ENCODE measurements at places on chromosomes 16 and 17.

DNA sequence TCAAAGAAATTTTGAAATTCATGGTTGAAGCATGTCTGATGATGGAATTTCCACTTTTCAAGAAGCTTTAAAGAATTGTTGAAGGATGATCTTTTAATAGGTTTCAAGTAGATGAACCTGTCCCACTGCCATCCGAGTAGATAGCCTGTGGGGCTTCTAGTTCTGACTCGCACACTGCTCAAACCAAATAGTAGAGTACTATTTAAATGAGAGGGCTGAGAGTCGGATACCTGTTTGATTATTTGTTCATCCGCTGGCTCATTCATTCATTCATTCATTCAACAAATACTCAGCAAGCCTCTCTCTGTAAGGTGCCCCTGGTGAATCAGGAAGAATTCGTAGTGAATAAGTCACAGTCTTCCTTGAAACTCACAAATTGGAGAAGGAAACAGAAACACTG lies 108.2 kb upstream of the IRX5 start:
- DNase-seq, result no peak

- no peak for DNase-seq
These were observed 19.2 kb downstream of the TMEM114 start for GRCh38 chr16:8571061-8571596.

DNA sequence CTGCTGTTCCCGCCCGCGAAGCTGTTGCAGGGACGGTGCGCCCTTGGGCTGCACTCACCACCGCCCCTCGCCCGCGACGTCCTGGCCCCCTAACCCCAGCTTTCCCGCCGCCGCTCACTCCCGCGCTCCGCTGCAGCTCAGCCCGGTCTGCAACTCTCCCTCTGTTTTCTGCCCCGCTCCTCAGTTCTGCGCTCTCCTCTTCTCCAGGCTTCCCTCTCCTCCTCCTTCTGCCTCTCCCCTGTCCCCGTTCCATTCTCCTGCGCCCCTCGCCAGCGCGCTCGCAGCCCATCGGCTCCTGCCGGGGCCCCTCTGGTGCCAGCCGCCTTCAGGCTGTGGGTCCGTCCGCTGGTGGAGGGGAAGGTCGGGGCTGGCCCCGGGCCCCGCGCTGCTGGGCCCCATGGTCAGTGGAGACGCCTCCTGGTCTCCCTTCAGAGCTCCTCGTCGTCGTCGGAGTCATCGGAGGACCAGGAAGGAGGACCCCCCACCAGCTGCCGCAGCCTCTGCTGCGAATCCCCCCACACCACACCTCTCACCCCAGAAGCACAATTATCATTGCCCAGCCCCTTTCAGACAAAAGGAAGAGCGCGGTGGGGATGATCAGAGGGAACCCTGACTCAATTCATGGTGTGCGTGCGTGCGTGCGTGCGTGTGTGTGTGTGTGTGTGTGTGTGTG lies 223.2 kb upstream of the FOXF1 start:
- DNase-seq, result no peak

DNA sequence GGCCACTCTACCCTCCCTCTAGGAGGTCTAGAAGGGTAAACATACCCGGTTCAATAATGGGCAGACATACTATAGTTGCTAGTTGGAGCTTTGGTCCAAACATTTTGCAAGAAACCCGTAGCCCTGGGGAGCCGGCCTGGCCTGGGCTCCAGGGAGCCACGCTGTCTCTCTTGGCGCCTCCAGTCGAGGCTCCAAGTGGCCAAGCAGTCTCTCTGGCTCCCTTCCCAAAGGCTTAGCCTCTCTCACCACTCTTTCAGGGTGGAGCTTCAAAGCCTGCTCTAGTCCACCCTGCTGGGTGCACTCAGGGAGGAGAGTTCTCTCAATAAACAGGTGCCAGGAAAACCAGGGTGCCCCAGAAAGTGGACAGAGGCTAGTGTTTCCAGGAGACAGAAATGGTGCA lies 32.2 kb downstream of the RCVRN start:
- no peak for DNase-seq

GRCh38 chr16:85438981-85439685 lies 174.0 kb upstream of the GSE1 start:
- DNase-seq, result no peak

DNA sequence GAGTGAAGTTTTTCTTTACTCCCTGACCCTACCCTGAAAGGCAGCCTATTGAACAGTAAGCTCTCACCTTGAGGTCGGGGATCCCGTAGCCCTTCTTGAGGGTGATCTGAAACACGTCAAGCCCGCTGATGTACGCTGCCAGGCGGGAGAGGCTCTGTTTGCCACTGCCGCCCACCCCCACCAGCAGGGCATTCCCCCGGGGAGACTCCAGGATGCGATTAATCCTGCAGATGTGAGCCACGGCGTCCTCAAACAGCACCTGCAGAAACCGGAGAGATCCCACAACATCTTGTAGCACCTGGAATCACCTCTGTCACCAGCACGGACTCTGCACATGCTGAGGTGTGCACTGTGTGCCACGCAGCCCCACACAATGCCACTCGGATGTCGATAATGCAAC lies 96.8 kb downstream of the PGS1 start:
- no peak for DNase-seq

DNA sequence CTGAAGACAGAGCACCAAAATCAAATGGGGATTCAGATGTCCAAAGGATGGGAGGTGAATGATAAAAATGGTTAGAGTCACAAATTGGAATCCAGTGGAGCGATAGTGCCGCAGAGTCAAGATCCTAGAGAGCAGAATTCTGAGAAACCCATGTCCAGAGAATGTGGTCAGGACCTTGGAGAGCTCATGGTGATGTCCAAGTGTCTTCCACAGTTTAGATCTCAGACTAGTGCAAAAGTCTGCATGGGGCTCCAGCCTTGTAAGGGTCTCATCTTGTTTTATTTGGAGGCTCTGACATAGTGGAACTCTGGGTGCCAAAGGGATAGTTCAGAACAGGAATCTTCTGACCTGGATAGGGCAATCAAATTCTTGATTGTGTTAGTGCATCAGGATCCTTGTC lies 245.9 kb upstream of the HSBP1 start:
- no peak for DNase-seq

DNA sequence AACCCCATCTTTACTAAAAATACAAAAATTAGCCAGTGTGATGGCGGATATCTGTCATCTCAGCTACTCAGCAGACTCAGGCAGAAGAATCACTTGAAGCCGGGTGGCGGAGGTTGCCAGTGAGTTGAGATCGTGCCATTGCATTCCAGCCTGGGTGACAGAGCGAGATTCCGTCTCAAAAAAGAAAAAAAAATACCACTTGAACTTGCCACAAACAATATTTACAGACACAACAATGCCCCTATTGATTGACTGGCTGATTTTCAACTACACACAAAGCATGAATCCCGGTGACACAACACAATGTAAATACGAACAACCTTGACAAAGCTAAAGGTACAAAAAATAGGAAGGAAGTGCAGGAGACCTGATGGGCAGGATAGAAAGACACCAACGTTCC lies 49.3 kb downstream of the NXN start:
- no peak for DNase-seq

DNA sequence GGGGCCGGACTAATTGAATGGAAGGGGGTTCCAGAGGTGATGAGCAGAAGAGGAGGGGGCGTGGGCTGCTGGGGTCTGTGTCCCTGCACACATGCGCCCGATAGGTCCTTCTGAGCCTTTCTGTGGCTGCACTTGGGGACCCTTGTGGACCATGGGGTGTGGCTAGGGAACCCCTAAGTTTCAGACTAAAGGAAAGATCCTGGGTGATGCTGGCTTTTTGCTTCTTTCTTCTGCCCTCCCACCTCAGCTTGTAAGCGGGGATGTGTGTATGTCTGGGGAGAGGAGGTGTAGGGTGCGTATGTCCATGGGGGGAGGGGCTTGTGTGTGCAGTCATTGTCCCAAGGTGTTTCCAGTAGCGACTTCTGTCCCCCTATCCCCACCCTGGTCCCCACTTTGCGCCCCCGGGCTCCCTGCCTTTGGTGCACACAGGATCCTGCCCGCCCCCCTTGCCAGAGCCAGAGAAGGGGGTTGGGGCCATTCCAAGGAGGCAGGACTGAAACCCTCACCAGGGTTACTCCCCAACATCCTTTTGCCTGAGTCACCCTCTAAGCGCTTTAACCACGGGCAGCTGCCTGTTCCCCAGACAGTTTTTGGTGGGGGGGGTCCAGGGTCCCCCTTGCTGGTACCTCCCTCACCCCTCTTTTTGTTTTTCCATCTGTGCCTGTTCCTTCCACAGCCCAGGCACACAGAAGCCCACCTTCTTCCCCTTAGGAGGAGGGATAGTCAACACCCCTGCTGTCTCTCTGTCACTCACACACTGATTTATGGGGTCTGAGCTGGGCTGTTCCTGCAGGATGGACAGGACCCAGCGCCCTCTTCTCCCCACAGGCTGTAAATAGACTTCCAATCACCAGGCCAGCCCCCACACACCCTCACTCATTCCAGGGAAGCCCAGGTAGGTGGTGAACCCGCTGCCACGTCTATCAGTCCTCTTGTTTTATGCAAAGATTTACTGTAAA lies 83.2 kb downstream of the ARHGAP23 start:
- DNase-seq, result no peak

DNA sequence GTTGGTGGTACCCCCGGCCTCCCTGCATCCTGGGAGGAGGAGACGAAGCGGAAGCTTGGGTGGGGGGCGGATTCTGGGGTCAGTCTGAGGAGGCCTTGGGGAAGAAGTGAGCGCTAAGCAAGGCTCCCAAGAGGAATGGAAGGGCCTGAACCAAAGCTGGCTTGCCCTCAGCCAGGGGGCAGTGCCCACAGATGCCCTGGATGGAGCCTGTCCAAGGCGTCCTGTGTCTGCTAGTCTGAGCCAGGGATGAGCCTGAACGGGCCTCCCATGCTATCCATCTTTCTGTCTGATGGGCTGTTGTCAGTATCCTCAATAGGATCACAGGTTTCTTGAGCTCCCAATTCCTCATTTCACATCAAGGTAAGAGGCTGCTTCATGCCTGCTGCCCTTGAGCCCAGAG lies 122.3 kb upstream of the LHX1 start:
- DNase-seq, result no peak

DNA sequence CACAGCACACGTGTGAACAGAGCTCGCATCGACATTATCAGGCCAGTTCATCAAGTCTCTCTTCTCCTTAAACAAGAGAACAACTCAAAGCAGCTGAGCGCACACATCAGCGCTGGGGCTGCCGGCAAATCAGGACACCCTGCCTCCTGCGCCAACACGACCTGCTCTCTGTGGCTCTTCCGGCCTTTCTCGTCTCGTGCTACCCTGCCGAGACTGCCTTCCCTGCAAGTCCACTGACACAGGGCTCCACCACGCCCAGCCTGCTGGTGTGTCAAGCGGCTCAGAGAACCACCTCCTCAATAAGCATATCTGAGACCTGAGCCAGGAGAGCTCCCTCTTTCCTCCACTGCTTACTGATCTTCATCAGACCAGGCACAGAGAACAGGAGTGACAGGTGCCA lies 96.9 kb downstream of the ZNF778 start:
- no peak for DNase-seq

- DNase-seq, result peak; percentile 88
These were observed 138.5 kb upstream of the CORO6 start for GRCh38 chr17:29761040-29761761.

GRCh38 chr16:65786916-65787315 lies 579.6 kb upstream of the CDH5 start:
- DNase-seq, result no peak

GRCh38 chr16:70391881-70392481 lies 45.3 kb downstream of the DDX19A start:
- no peak for DNase-seq

DNA sequence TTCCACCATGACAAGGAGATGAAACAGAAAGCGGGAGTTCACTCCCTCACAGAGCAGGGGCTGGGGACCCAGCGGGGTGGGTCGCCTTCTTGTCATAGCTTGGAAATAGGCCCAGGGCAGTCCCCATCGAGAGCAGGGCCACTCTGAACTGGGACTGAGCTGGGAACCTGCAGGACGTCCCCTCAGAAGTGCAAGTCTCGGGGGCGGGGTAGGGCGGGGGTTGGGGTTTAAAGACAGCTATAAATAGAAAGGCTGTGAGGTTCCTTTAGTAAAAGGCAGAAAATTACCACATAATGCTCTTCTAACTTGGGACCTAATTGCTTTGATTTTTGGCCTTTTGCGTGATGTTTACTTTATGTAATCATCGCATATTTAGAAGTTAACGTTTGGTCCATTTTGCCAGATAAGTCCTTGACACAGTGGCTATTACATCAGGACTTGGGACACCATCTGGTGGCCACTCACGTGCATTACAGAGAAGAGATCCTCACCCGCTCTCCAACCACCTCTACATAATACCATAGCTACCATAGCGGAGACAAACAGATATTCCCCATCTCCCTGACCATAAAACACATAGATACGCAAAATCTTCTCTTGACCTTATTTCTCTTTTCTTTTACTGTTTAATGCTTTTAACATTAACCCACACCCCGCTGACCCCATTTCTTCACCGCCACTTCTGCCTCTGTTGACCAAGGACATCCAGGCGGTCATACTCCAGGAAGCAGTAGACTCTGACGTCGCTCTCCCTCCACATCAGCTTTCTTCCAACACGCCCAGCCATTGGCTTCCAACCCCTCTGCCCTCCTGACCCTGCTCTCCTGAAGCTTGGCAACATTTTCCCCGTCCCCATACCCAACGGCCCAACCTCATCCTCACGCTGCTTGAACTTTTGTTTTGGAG lies 27.5 kb upstream of the PIK3R6 start:
- no peak for DNase-seq

DNA sequence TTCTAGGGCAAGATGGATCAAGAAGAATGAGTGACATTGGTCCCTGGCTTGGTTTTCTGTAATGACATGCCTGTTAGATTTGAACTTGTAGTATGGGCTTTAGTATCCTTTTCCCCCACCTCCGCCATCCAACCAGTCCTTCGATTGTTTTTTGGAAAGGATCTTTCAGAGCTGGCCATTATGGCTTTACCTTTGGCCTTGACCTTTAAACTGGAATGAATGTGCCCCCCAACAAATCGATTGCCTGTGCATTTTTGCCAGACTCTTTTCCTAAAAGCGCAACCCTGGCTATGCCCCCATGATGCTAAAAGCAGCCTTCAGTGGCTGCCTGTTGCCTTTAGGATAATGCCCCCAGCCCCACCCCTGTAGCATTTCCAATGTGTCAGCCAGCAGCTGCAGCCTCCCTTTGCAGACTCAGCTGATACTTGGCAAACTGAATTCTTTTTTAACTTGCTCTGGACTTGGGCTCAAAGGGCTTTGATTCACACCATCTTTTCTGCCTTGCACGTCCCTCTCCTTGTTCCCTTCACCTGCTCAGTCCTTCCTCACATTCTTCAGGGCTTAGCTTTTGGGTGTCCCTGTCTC lies 4.0 kb downstream of the GPRC5C start:
- DNase-seq, result no peak

DNA sequence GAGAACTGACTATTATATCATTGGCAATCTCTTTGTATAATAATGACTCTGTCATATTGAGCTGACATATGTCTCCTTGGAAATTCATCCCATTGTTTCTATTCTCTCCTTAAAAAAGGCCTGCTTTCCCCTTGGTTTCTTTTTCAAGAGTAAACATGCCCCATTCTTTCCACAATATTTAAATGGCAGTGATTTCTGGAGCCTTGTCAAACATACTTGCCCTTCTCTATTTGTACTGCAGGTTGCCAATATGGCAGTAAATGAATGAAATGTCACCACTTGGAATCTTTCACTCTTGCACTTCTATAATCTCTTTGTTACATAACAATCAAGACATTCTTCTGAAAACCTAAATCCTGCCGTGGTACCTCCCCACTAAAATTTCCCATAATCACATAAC lies 1265.1 kb upstream of the CDH8 start:
- DNase-seq, result no peak

- DNase-seq, result no peak
These were observed 409.9 kb upstream of the ZFHX3 start for GRCh38 chr16:73457851-73458250.
